ENCODE measurements at places on chromosomes 16 and 17.

DNA sequence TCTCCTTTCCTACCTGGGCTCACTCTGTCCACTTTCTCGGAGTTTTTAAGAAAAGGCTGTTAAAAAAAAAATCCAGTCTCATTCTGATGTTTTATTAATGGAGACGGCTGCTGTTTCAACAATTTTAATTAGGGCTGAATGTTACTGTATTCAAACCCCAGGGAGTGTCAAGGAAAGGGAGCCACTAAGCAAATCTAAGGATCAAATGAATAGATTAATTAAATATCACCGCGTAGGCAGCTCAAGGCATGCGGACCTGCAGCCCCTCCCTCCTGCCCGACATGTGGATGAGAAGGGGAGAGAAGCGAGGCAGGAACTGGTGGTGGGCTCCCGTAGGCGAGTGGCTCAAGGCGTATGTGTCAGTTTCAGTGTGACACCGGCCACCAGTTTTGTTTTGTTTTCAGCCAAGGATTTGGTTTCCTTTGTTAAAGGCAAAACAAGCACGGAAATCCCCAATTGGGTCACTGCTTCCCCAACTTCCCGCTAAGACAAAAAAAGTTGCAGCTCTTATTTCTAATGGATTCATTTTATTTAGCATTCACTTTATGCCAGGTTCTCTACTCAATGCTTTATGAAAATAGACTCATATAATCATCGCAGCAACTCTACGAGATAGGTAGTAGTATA, 110.6 kb downstream of the GP2 start:
- no peak for DNase-seq

DNA sequence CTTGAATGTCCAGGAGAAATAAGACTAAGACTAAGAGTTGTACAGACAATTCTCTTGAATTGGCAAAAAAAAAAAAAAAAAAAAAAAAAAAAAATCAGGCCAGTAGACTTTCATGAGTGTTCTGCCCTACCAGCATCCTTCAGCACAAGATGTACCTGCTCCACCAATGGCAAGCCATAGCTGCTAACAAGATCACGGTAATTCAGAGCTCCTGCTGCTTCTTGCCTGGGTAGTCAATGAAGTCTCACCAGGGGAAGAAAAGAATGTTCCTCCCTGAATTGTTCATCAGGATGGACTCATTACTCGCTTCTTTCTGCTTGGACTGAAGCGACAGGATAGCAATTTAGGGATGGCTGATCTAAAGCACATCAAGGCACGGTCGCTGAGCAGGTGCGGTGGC, 31.1 kb upstream of the APOH start:
- no peak for DNase-seq

GRCh38 chr17:58643147-58643546, 48.7 kb downstream of the TEX14 start:
- no peak for DNase-seq

- no peak for DNase-seq
Measured at GRCh38 chr16:57131351-57131970, 39.1 kb downstream of the CPNE2 start.

DNA sequence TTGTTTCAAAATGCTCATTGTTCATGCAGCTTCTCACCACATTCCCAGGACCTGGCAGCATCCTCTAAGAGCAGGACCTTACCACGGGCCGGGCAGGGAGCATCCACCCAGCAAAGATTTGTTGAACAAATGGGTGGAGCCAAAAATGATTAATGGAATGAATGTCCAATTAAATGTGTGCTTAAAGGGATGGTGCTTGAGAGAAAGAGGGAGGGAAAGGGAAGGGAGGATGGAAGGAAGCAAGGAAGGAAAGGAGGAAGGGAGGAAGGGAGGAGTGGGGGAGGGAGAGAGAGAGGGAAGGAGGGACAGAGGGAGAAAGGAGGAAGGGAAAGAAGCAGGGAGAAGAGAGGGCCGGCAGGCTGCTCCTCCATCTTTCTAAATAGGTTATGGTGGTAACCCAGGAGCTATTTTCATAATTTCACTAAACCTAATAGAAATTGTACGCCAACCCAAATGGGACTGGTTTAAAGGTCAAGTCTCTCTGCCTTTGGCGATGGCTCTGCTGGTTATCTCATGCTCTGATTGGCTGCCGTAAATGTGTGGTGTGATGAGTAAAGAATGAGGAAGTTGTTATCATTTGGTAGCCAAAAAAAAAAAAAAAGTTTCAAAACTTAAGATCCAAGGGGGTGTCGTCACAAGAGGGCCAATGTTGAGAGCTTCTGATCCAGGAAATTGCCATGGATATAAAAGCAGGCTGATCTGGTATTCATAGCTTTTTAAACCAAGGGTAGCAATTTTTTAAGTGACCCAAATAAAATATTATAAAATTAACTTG, 126.7 kb upstream of the FOXF1 start:
- no peak for DNase-seq

DNA sequence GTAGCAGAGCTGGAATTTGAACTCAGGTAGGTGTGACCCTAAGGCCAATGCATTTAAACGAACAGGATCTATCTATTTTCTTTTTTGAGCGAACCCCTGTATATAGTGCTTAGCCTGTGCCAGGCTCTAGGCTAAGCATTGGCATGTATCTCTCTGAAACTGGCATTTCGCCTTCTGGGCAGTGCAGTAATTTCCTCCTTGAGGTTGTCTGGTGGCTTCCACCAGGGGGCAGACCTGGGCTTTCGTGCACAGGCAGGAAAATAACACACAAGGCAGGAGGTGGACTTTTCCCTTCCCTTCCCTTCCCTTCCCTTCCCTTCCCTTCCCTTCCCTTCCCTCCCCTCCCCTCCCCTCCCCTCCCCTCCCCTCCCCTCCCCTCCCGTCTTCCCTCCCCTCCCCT, 34.4 kb upstream of the PRKCB start:
- DNase-seq: no peak

DNA sequence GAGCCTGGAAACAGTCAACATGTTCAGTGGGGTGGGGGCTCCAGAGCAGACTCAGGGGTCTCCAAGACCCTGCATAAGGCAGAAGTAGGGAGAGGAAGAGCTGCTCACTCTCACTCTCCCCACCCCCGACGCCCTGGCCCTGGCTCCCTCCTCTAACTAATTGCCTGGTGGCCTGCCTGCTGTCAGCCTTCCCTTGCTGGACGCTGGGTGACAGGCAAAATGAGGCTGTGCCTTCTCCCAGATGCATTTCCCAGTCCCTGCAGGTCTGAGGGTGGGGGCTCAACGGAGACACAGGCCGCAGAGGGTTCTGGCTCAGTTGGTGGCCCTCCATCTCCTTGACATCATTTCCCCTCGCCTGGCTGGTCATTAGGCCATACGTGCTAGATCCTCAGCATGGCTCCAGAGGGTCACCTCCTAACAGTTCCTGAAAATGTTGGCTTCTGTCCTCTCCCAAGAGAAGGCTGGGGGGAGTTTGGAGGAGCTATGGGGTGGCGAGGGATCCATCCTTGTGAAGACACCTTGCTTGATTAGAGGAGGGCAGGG, 1.4 kb downstream of the FMNL1 start:
- no peak for DNase-seq

GRCh38 chr16:81445143-81445961, 744 bp downstream of the CMIP start:
- no peak for DNase-seq

DNA sequence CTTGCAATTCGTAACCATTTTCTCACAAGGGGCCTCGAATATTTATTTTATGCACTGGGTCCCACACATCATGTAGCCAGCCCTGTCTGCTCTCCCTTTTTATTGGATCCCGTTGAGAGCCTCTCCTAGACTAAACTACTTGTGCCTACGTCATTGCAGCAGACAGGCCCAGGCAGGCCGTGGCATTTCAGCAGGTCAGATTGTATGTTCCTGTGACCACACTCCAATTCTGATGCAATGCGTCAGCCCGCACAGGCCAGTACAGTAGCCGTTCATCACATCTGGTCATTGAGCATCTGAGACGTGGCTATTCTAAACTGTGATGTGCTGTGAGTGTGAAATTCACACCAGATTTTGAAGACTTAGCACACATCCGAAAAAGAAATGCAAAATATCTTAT, 42.2 kb downstream of the ABAT start:
- DNase-seq: no peak

GRCh38 chr17:79217473-79218135, 143.0 kb downstream of the ENGASE start:
- DNase-seq: no peak

DNA sequence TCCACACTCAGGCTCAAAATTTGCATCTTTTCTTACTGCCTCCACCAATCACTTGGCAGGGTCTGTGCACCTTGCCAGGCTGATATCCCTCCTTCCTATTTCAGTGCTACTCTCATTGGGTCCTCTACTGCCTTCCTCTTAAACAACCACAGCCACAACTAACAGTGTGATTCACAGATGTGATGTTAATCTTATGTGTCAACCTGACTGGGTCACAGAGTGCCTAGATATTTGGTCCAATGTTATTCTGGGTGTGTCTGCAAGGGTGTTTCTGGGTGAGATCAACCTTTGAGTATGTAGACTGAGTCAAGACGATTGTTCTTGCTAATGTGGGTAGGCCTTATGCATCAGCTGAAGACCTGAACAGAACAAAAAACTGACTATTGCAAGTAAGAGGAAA, 51.3 kb upstream of the IRX6 start:
- DNase-seq: no peak

- DNase-seq: no peak
Measured at GRCh38 chr16:58516768-58517107, 1.4 kb downstream of the SETD6 start.

- no peak for DNase-seq
Measured at GRCh38 chr17:32803544-32803943, 73.4 kb downstream of the MYO1D start.

DNA sequence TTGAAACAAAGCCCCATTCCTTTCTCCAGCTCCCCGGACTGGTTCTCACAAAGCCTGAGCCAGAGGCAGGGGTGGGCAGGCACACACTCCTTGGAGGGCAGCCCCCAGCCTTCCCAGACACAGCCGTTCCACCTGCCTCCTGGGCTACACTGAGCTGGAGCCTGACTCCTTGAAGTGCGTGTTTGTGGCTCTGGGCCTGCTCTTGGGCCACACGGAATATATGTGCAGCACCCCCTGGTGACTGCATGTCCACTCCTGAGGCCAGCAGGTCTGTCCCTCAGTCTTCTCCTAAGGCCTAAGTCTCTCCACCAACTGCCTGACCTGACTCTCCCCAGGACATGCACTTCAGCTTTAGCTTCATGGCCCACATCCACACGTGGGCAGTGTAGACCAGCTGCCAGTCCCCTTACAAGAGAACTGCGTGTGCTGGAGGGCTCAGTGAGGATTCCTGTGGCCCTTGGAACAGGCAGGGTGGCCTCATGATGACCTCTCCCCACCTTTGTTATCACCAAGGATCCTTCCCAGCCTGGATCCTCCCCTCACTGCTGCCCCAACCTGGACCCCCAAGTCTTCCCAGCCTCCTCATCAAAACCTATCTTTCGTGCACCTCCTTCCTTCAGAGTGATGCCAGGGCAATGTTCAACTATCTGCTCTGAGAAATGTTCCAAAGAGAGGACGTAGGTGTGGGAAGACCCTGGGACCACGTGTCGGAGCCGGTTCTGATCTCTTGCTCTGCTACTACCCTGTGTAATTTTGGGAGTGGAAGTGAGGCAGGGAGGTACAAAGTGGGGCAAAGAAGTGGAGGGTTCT, 12.4 kb upstream of the SLC6A2 start:
- DNase-seq: no peak

DNA sequence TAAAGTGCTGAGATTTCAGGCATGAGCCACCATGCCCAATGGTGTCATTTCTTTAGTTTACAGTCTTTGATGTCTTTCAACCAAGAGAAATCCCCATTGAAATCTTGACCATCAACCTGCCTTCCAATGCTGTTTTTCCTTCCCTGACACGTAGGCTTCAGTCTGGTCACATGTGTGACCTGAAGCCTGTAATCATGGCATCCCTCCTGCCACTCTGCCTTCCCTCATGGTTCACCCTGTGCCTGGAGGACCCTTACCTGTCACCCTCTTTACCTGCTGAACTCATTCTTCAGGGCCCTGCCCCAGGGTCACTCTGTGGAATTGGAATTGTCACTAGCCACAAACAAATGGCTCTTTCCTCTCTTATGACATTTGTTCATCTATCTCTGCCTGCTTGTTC, 18.1 kb upstream of the ARHGAP23 start:
- no peak for DNase-seq

DNA sequence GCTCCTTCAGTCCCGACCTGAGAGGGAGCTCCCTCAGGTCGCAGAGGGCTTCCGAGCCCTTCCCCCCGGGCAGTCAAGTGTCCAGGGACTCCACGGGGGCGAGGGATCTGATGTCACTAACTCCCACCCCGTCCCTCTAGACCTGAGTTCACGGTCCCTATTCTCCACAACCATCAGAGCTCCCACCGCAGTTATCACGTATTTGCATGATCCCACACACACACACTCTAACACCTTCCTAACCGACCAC, 3.7 kb upstream of the PER1 start:
- DNase-seq: no peak

- DNase-seq: no peak
Measured at GRCh38 chr16:54526916-54527315, 240.3 kb upstream of the IRX3 start.

DNA sequence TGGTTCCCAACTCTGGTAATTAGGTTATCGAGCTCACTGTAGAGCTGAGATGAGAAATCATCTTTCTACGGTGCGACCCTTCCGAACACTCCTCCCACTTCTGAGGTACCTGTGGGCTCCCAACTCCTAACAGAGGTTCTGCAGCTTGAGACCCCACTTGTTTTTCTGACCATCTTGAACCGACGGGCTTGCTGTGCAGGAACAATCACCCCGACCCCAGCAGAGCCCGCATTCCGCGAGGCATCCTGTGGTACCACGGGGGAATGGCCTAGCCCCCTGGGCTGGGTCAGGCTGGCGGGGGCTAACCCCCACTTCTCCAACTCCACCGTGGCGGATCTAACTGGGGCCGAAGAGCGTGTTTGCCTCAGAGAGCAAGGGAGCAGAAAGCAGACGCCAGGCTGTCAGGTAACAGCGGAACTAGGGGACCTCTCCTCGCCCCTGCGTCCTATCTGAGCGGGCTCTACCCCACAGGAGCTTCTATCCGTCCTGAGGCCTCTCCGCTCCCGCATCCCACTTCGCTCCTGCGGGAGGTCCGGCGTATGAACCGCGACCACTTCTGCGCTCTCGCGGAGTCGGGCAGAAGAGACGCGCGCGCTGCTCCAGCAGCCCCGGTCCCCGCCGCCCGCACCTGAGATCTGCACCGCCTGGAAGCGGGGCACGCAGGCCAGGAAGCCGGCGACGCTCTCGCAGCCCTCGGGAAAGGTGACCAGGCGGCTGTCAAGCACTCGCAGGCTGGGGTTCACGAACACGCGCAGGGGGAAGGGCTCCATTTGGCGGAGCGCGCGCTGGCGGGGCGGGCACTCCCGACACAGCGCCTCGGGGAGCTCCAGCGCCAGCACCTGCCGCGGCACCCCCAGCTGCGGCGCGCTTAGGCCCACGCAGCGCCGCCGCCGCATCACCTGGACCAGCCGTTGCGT, 761 bp downstream of the PDF start:
- DNase-seq: no peak

- DNase-seq: no peak
Measured at GRCh38 chr16:70594569-70594968, 51.8 kb upstream of the IL34 start.

- DNase-seq: no peak
Measured at GRCh38 chr17:51128076-51128475, 7.4 kb upstream of the SPAG9 start.

Data from SIG-M5 (cell line).